Astrocyte of the spinal cord (primary cell): ENCODE measurements at places on chromosomes 11 and 22.
A peak's percentile ranks its signal among the peaks of the same experiment; 100 is the strongest.

DNA sequence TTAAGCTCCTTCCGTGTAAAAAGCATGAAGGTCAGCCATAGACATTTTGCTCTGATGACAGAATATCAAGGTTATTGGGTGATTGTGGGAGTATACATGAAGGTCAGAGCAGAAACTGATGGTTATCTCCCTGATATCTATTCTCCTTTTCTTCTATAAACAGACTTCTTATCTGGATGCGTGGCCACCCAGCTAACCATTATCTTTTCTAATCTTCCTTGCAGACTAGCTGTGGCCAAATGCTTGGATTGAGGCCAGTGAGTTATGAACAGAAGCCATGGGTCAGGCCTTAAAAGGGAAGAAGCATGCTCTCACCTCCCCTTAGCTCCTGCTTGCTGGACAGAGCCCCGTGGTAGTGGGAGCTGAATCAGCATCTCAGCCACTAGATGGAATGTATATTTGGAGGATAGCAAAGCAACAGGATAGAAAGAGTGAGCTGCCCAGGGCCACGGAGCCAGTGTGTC is 31.3 kb upstream of the LRRC55 start:
- no peak for DNase-seq

DNA sequence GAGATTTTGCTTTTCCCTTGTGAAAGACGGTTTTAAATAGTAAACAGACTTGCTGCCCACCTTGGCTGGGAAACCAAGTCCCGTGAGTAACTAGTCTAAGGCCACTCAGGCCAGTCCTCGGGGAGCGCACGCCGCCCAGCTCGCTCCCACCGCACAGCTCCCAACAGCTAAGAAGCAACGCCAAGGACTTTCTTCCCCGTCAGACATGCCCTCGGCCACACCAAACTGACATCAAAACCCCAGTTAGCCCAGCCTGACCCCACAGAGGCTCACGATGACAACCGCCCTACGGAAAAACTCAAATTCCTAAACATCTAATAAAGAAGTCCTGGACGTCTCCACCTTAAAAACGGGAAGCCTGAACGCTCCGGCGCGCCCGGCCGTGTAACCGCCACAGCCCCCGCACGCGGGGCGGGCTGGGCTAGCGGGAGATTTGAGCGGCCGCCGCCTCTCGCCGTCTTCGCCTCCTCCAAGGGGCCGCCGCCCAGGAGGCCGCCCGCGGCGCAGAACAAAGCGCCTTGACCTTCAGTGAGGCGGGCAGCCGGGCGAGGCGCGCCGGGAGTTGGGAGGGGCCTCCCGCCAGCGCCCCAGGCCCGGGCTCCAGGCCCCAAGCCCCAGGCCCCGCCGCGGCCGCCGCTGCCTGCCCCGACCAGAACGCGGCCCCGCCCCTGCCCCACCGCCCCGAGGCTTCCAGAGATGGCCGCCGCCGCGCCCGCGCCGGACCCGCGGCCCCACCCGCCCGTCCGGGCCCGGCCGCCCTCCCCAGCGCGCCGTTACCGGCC is 486 bp downstream of the NAP1L4 start:
- DNase-seq, result peak; percentile 51

DNA sequence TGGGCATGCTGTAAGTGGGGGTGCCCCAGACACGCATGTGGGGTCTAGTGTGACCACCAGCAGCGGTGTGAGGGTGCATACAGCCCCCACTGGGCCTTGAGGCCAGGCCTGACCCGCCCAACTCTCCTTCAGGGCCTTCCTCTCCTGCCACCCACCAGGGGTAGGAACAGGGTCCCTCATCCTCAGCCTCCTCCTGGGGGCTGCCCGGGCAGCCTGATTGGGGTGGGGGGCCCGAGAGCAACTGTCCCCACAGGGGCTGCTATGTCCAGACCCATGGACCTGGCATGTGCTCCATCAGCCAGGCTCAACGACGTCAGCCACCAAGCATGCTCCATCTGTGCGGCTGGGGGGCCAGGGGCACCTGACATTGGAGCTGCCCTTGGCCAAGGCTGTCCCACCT is 27.2 kb downstream of the RTN4R start:
- no peak for DNase-seq

DNA sequence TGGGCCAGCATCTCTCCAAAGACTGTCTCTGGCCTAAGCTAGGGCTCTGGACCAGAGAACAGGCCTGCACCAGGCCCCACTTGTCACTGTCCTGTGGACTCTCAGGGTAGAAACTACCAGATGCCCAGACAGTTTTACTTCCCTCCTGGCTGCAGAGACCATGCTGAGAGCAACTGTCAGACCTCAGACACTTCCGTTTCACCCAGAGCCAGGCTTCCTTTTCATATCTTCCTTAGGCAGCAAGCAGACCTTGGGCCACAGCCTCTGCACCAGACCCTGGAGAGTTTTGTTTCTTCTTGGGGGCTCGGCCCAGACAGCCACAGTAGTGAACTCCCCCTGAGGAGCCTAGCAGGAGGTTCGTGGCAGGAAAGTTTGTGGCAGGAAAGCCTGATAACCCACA is 12.1 kb upstream of the FCHSD2 start:
- no peak for DNase-seq

DNA sequence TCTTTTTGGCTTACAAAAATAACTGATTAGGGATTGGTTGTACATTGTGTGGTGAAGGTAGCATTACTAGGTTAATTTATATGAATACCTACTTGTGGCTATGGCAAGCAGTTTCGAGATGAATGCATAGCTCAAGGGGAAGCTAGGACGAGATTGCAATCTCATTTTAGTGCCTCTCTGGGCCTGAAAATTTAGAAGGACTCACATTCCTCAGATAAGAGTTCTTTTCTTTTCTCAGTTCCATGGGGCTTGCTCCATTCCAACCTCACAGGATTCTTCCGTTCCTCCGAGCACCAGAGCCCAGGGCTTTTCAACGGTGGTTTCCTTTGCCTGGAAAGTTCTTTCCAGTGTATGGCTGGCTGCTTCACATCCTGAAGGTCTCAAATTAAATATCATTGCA is 82.1 kb downstream of the CECR2 start:
- DNase-seq, result no peak

- DNase-seq, result no peak
Measured at GRCh38 chr22:39489094-39490068, 12.7 kb upstream of the MIEF1 start.

GRCh38 chr11:19740586-19740985 is 27.9 kb downstream of the NAV2 start:
- no peak for DNase-seq

- no peak for DNase-seq
Measured at GRCh38 chr11:116035977-116036376, 531.8 kb upstream of the CADM1 start.

- DNase-seq, result no peak
Measured at GRCh38 chr22:44261861-44262595, 50.7 kb downstream of the SHISAL1 start.

DNA sequence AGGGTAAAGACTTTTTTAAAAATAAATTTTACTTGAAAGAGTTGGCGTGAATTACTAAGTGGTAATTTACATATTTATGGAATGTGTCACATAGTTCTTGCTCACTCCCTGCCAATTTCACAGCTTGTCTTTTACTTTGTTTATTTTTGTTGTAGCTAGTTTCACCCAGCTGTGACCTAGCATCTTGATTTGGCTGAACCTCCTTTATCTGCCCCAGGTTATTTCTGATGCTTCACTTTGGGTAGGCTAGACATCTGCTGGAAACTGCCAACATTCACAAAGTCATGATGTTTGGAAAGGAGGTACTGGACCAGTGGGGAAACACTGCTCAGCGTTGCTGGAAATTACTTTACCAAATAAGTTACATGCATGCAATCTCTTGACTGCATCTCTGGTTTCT is 1676.0 kb upstream of the RAG2 start:
- DNase-seq, result peak; percentile 49

GRCh38 chr11:100484948-100485347 is 202.1 kb upstream of the ARHGAP42 start:
- DNase-seq, result no peak

DNA sequence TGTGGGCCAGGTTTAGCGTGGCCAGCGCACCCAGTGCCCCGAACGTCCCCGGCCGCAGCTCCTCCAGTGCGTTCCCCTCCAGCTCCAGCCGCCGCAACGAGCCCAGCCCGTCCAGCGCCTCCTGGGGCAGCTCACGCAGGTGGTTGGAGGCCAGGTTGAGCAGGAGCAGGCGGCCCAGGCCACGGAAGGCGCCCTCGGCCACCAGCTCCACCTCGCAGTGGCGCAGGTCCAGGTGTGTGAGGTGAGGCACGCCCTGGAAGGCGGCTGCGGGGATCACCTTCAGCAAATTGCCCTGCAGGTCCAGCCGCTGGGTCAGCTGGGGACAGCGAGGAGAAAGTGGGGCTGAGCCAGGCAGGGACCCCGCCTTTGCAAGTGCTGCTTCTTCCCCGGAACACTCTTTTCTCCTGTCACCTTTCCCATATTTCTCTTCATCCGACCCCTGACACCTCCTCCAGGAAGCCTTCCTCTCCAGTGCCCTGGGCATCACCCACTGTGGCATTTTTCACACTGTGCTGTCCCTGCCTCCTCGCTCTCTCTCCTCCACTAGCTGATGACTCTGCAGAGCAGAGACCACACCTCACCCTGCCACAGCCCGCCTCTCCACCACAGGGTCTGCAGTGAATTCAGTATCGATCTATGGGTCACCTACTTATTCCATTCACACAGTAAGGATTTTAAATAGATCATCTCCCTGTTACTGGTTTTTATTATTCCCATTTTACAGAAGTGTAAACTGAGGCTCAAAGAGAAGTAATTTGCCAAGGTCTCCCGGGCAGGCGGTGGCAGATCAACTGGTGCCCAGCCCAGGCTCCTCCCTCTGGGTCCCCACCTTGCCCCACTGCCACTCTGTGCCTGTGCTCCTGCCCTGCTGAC is 1.9 kb downstream of the CHADL start:
- DNase-seq, result no peak

- peak; percentile 31 for DNase-seq
Measured at GRCh38 chr22:26321469-26321913, 107.6 kb upstream of the ASPHD2 start.

GRCh38 chr22:46391486-46392136 is 56.1 kb downstream of the TRMU start:
- DNase-seq, result no peak

- no peak for DNase-seq
Measured at GRCh38 chr22:27097506-27097905, 440.1 kb downstream of the MIAT start.

- no peak for DNase-seq
Measured at GRCh38 chr11:1326435-1327063, 17.1 kb upstream of the TOLLIP start.

DNA sequence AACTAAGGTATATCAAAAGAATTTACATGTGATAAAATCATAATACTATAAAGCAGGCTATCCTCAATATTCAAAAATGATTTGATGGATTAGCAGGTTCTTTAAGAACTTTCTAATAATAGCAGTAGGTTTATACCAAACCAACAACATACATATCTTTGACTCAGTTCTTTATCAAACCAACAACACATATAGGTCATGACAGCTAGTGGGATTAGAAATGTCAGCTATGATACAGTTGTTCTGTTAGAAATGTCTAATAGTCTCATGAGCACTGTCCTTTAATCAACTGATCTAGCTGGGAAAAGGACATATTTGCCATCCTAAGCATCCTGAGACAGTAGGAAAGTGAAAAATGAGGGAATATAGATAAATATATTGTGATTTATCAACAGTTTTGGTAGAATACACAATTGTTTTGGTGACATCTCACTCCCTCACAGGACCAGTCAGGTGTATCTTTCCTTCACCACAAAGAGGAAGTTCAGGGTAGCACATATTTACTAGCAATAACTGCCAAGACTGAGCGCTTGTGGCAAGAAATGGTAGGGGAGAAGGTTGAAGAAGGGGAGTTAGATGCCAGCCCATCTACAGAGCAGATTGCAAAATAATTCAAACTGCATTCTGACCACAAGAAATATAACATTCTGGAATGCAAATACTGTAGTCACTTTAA is 90.8 kb upstream of the APOA1 start:
- no peak for DNase-seq

- peak; percentile 59 for DNase-seq
Measured at GRCh38 chr11:32006799-32007388, 84.0 kb upstream of the RCN1 start.

DNA sequence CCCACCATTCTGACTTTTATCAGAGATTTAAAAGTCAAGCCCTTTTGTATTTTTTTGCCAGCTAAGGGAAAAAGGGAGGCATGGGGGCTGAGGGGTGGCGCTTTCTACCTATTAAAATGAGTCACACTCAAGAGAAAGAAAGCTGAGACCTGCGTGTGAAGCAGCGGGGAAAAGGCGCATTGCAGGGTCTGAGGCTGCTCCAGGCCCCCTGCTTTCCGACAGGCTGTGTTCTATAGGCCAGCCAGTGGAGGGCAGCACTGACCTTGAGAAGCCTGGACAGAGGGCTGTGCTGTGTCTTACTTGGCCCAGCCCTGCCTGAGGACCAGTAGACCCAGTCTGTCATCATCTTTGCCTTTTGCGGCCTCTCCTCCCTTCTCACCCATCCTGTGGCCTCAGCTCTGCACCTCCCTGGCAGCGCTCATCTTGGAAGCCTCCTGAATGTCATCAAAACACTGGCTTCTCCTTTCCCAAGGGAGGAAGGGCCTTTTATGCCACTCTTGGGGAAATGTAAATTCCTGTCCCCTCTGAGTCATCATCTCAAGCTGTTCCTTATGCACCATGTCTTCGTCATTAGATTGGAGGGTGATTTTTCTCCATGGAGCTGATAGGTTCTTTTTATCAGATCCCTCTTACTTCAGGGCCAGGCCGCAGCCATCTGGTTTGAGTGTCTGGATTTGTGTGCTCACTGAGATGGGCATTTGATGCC is 12.6 kb upstream of the MAPK8IP1 start:
- DNase-seq, result peak; percentile 89

DNA sequence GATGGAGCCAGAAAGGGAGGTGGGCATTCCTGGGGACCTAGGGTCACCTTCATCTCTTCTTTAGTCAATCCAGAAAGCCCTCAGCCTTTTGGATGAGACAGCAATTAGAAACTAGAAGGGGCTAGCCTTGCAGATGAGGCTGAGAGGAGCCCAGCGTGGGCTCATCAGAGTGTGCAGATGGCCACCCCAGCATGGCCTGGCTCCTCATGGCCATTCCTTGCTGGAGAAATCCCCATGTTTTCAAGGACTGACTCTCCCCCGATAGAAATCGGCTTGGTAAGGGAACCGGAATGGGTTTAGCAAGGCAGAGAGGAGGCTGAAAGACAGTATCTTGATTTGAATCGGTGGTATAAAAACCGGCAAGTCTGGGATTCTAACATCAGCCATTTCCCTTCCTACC is 274.6 kb downstream of the BUD13 start:
- DNase-seq, result no peak

DNA sequence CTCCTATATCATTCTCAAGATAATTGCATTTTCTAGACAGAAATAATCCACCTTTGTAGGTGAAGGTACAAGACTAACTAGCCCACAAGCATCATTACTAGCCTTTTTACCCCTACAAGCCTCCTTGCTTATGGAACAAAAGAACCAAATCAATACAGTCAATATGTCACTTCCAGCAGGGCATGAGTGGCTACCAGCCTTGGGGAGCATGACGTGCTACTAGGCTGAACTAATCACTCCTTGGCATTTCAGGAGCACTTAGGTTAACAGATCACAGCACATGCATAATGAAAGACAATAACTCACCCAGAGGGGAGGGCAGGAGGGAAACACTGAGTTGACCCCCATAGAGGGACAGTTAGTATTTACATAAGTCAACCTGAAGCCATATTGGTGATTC is 2.7 kb downstream of the DRD2 start:
- no peak for DNase-seq
